ENCODE measurements at places on chromosomes 6 and 20.

- DNase-seq = no peak
Measured at GRCh38 chr6:81812401-81812800, 59.9 kb upstream of the TENT5A start.

DNA sequence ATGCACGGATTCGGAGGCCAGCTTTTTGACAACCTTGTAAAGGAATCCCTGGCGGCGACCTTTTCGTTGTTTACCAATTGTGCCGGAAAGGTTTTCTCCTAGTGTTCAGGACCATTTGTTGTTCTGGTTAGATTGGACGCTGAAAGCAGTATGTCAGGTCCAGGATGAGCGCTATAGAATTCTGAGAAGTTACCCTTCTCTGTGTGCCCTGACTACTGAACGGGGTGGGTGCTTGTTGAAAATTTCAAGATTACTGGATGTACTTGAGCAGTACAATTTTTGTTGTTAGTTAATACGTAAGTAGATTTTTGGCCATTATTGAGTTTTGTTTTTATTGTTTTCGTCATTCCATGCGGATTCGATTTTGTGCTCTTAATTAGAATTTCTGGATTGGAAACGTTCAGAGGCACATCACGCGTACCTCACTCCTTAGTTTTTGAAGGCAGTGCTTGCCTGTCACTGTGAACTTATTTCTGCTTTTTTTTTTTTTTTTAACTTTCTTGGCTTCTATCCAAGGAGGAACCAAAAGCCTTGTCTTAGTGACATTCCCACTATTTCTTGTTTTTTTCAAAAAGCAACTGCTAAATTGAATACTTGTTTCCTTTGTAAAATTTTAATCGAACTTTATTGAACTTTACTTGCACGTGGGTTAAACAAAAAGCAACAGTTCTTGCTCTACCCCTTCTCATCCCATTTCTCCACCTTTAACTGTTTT lies 898 bp downstream of the XRN2 start:
- DNase-seq = no peak

- no peak for DNase-seq
Measured at GRCh38 chr6:85703406-85703805, 60.7 kb upstream of the SYNCRIP start.

GRCh38 chr6:157887892-157888291 lies 64.8 kb downstream of the SNX9 start:
- no peak for DNase-seq

- no peak for DNase-seq
Measured at GRCh38 chr6:91654357-91654756, 1067.5 kb upstream of the MAP3K7 start.
